PC-3 (cell line): ENCODE measurements at places on chromosomes 16 and 17. TPM values are rescaled to one million over a fixed set of nuclear protein-coding genes. Genes with fewer than 3 reads are reported as not detected.

The SLC35G6 gene
- not detected in 2 replicates for total RNA-seq

The TBC1D26 gene
- not detected in 2 replicates for total RNA-seq

GRCh38 chr17:60135951-60136666, 13.7 kb upstream of the CA4 start:
- DNase-seq: no peak
- H3K4me3 ChIP-seq: peak overlapping the region; percentile 77; the same call in 1 of the 2 replicates
- no peak overlapping the region for H3K27ac ChIP-seq
- peaks cover 9% of the 10 kb centered on the region for H3K4me1 ChIP-seq

DNA sequence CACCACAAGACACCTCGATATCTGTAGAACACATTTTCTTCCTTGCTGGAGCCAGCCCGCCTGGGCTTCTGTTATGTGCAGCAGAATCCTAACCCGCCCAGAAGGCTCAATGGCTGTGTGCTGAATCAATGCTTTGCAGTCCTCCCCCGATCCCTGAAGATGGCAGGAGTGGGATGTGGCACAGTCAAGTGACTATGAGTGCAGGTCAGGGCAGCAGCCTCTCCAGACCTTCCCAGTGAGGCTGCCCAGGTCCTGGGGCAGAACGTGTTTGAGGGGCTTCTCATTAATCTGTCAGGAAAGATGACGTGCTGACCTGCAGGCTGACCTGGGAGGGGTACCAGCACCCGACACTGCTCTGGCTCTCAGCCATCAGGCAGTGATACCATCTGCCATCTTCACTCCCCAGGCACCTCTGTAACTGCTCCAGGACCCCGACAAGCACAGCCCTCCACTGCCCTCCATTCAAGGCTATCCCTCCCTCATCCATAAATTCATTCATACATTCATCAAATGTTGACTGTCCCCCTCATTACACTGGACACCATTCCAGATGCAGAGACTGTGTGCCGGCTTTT, 35.2 kb downstream of the LRRC75A start:
- H3K4me3 ChIP-seq: no peak overlapping the region
- no peaks in the 10 kb centered on the region for H3K27me3 ChIP-seq
- no peak overlapping the region for H3K27ac ChIP-seq
- H3K4me1 ChIP-seq: no peaks in the 10 kb centered on the region
- no peak for DNase-seq
- no peaks in the 10 kb centered on the region for H3K36me3 ChIP-seq

GRCh38 chr16:29975811-29976511, 2.3 kb downstream of the TAOK2 start:
- DNase-seq: peak; percentile 1
- H3K4me1 ChIP-seq: peaks cover 22% of the 10 kb centered on the region
- peaks cover 30% of the 10 kb centered on the region for H3K36me3 ChIP-seq
- H3K27ac ChIP-seq: no peak overlapping the region
- peak overlapping the region; percentile 98 for H3K4me3 ChIP-seq

DNA sequence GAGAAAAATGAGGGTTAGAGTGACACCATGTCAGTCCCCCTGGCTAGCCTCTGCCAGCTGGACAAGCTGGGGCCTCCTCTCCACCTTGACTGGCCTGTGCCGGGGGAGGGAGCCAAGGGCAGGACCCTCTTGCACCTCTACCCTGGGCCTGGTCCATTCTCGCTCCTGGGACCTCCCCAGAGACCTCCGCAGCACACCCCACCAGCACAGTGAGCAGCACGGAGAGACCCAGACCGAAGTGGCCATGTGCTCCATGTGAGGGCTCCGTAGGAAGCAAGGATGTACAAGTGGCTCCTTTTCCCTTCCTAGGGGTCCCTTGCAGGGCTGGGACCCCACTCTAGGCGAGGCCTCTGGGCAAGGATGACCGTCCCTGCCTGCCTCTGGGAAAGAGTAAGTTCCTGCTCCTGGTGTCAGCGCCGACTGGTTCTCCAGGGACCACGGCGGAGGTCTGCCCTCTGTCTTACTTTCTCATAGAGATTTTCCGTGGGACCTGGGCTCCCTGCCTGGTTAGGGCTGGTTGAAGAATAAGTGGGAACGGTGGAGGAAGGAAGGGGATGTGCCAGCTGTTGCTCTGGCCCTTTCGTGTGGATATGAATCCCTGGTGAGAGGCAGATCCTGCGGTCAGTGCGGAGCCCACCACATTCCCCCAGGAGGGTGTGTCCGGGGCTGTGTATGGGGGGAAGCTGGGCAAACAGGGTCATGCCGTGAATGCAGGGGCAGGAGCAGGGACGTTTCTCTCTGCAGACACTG, 124.2 kb downstream of the METRNL start:
- H3K4me3 ChIP-seq: no peak overlapping the region
- H3K36me3 ChIP-seq: no peaks in the 10 kb centered on the region
- H3K27ac ChIP-seq: no peak overlapping the region
- no peak for DNase-seq
- H3K27me3 ChIP-seq: no peaks in the 10 kb centered on the region

GRCh38 chr16:90043526-90043925, 24.3 kb upstream of the DBNDD1 start:
- H3K36me3 ChIP-seq: no peaks in the 10 kb centered on the region
- H3K4me3 ChIP-seq: 0 out of 2 replicates have a peak overlapping the region, but pooled peaks have one; percentile 2
- DNase-seq: no peak
- H3K27me3 ChIP-seq: no peaks in the 10 kb centered on the region
- H3K4me1 ChIP-seq: peaks cover 26% of the 10 kb centered on the region
